HT-29 (cell line): ENCODE measurements at places on chromosomes 2 and 18. TPM values are rescaled to one million over a fixed set of nuclear protein-coding genes. Genes with fewer than 3 reads are reported as not detected.

DNA sequence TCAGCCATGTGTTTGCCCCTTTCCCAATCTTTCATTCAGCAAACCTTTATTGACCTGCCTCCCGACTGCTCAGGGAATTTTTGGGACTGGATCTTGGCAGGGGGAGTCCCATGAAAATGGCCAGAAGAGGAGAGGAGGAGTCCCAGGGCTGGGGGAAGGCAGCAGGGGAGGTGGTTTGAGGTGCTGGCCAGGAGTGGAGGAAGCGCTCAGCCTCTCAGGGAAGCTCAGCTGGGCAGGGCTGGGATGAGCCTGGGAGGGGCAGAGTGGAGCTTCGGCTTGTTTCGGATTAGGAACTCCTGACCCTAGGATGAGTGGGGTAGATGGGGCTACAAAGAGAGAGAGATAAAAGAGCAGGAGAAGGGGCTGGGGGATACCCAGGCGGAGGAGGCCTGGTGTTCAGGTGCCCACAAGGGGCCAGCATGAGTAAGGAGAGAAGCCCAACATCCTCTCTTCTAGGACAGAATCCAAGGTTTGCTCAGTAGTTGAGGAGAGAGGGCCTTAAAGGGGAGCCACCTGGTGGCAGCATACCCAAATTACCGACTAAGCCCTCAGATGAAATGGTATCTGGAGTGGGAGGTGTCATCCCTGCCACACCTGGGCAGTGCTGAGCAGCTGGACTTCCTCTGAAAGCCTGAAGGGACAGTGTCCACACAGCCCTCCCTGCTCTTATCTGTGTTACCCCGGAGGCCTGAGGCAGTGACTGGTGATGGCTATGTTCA, 91.1 kb downstream of the INHBB start:
- DNase-seq = peak; percentile 76

Gene STK36
- total RNA-seq = 17.9 and 22.4 TPM in 2 replicates

Gene RMC1
- 11.6 and 15.2 TPM in 2 replicates for total RNA-seq

Gene RSAD2
- total RNA-seq = 0.78 and 1.6 TPM in 2 replicates
